Jurkat, Clone E6-1 (cell line): ENCODE measurements at places on chromosomes 4 and X.

- DNase-seq: no peak
Measured at GRCh38 chr4:132332932-132333723, 816.0 kb upstream of the PCDH10 start.

GRCh38 chr4:100738196-100739165 lies 220.7 kb upstream of the EMCN start:
- DNase-seq: no peak

GRCh38 chr4:107125496-107125895 lies 89.4 kb upstream of the DKK2 start:
- no peak for DNase-seq

- DNase-seq: no peak
Measured at GRCh38 chr4:107027379-107027778, 8.7 kb downstream of the DKK2 start.

GRCh38 chr4:116638592-116638991 lies 446.8 kb downstream of the TRAM1L1 start:
- no peak for DNase-seq

DNA sequence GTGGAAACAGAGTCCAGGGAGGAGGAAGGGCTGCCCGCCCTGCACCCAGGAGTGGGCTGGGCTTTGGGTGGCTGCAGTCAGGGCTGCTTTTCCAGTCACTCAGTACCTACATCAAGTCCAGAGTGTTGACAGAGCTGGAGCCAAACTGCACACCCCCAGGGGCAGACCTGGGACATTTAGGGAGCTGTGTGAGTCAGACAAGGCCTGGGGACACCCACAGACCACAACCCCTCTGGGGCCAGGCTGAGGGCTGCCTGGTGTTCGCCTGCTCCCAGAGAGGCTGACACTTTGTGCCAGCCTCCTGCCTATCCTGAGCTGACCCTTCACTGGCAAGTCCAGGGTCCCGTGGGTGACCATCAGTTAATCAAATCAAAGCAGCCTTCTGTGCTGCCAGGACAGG lies 240.0 kb downstream of the BCOR start:
- no peak for DNase-seq
